ENCODE measurements at places on chromosomes 5 and 9.

GRCh38 chr5:172542651-172543131, 88.4 kb upstream of the SH3PXD2B start:
- DNase-seq, result no peak

- DNase-seq, result no peak
These were observed 10.4 kb downstream of the MARCHF3 start for GRCh38 chr5:127019928-127020327.

DNA sequence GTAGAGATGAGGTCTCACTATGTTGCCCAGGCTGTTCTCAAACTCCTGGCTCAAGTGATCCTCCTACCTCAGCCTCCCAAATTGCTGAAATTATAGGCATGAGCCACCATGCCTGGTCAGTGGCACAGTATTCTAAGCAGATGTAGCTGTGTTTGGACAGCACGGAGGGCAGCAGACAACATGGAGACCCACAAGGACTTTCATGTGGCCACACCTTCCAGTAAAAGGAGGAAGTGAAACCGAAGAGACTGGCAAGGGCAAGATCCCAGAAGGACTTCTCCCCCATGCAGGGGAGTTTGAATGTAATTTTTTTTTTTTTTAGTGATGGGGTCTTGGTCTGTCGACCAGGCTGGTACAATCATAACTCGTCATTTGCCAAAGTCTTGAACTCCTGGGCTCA, 172.2 kb downstream of the TRPM3 start:
- no peak for DNase-seq

DNA sequence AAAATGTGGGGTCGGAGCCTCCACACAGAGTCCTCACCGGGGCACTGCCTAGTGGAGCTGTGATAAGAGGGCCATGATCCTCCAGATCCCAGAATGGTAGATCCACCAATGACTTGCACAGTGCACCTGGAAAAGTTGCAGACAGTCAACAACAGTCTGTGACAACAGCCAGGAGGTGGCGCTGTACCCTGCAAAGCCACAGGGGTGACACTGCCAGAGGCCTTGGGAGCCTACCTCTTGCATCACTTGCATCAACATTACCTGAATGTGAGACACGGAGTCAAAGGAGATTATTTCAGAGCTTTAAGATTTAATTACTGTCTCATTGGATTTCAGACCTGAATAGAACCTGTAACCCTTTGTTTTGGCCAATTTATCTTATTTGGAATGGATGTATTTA, 614.1 kb upstream of the CDH9 start:
- DNase-seq, result no peak

DNA sequence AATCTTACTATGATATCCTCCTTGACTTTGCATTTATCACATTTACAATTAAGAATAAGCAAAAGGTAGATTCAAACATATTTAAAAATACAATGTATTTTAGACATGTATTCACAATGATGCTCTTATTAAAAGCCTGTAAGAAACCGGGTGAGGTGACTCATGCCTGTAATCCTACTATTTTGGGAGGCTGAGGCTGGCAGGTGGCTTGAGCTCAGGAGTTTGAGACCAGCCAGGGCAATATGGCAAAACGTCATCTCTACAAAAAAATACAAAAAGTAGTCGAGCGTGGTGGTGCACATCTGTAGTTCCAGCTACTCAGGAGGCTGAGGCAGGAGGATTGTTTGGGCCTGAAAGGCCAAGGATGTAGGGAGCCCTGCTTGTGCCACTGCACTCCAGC, 618.4 kb downstream of the CDH18 start:
- DNase-seq, result no peak

GRCh38 chr9:21381448-21382339, 3.5 kb downstream of the IFNA2 start:
- no peak for DNase-seq

Data from HuH-7.5 (cell line).